ENCODE measurements at places on chromosomes 1 and 21.

GRCh38 chr1:6614019-6614928 lies 743 bp downstream of the PHF13 start:
- peak; percentile 41 for DNase-seq
- peaks cover 14% of the 10 kb centered on the region for H3K4me1 ChIP-seq
- H3K27ac ChIP-seq = no peak overlapping the region
- H3K27me3 ChIP-seq = peaks cover 5% of the 10 kb centered on the region
- H3K36me3 ChIP-seq = peaks cover 23% of the 10 kb centered on the region

GRCh38 chr1:205316161-205316566 lies 5.4 kb downstream of the NUAK2 start:
- no peak for DNase-seq
- H3K36me3 ChIP-seq = peaks cover 11% of the 10 kb centered on the region
- H3K27ac ChIP-seq = no peak overlapping the region
- H3K27me3 ChIP-seq = peaks cover 28% of the 10 kb centered on the region
- H3K4me1 ChIP-seq = peaks cover 61% of the 10 kb centered on the region

GRCh38 chr1:223142795-223143536 lies at the start of gene TLR5:
TLR5 (minus strand) TSS chr1:223143248; CDS start chr1:223113031, 30,217 bp downstream.
- H3K4me1 ChIP-seq = peaks cover 9% of the 10 kb centered on the region
- H3K27me3 ChIP-seq = peaks cover 7% of the 10 kb centered on the region
- H3K36me3 ChIP-seq = no peaks in the 10 kb centered on the region
- H3K4me3 ChIP-seq = peak within 1 kb of the TSS; percentile 66
- peak within 1 kb of the TSS; percentile 16 for H3K27ac ChIP-seq

- peaks cover 25% of the 10 kb centered on the region for H3K27me3 ChIP-seq
- H3K27ac ChIP-seq = no peak overlapping the region
- peaks cover 14% of the 10 kb centered on the region for H3K4me1 ChIP-seq
These were observed 16.7 kb downstream of the CNR2 start for GRCh38 chr1:23896491-23896890.

GRCh38 chr1:157315544-157315943 lies 177.3 kb upstream of the ETV3 start:
- H3K27ac ChIP-seq = no peak overlapping the region
- no peaks in the 10 kb centered on the region for H3K4me1 ChIP-seq
- H3K27me3 ChIP-seq = no peaks in the 10 kb centered on the region
- H3K36me3 ChIP-seq = no peaks in the 10 kb centered on the region
- no peak overlapping the region for H3K4me3 ChIP-seq
- no peak for DNase-seq

DNA sequence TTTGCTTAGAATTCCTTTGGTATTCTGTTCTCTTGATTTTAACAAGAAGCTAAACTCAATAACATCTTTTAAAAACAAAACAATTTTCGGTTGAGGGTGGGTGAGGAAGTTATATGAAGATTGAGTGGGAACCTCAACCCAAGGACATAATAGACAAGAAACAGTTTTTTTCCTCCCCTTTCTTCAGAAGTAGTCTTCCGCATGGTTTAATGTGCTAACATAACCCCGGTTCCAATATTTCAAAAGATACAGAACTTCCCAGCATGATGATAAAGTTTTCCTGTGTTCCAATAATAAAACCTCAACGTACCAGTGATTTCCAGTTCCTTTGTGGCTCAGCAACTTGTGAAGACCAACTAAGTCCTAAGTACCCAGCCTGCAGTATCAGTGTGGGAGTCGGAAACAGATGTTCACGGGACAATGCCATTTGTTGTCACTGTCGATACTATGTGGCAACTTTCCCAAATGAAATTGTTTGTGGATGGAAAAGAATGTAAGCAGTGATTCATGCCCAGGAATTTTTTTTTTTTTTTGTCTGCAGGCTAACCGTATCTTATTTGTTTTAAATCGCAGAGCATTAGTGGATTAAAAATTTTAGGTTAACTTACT lies 48.5 kb downstream of the NR5A2 start:
- DNase-seq = no peak
- H3K4me3 ChIP-seq = no peak overlapping the region
- H3K27ac ChIP-seq = no peak overlapping the region
- peaks cover 37% of the 10 kb centered on the region for H3K27me3 ChIP-seq
- H3K4me1 ChIP-seq = no peaks in the 10 kb centered on the region
- no peaks in the 10 kb centered on the region for H3K36me3 ChIP-seq

- no peak for DNase-seq
- H3K4me3 ChIP-seq = no peak overlapping the region
- no peak overlapping the region for H3K27ac ChIP-seq
These were observed 11.7 kb upstream of the CD48 start for GRCh38 chr1:160723332-160723731.

DNA sequence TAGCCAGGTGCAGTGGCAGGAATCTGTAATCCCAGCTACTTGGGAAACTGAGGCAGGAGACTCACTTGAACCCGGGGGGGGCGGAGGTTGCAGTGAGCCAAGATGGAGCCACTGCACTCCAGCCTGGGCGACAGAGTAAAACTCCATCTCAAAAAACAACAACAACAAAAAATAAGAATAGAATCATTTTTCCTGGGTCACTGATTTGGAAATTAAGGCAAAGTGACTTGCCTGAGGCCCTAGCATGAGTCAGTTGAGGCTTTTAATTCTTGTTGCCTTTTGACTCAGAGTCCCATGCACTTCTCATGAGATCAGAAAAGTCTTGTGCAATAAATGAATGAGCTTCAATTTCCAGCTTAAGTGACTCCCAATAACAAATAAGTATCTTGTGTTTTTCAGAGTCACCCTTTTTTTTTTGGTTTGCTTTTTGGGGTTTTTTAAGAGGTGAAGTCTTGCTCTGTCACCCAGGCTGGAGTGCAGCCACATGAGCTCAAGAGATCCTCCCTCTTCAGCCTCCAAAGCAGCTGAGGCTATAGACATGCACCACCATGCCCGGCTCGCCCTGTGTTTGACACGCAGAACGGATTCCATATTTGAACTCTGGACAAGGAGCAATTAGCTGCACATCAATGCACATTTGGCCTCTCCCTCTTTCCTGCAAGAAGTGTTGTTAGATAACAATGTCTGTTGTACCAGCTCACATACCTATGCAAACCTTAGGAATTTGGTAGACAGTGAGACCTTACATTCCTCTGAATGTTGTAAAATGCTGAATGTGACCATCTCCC lies 3.4 kb upstream of the PLEKHM2 start:
- DNase-seq = no peak
- no peaks in the 10 kb centered on the region for H3K27me3 ChIP-seq
- H3K4me3 ChIP-seq = peak overlapping the region; percentile 30
- peaks cover 18% of the 10 kb centered on the region for H3K4me1 ChIP-seq
- H3K27ac ChIP-seq = peak overlapping the region; percentile 24
- peaks cover under 1% of the 10 kb centered on the region for H3K36me3 ChIP-seq

- no peaks in the 10 kb centered on the region for H3K4me1 ChIP-seq
- no peak for DNase-seq
- H3K27me3 ChIP-seq = peaks cover 9% of the 10 kb centered on the region
- H3K4me3 ChIP-seq = no peak overlapping the region
- H3K36me3 ChIP-seq = no peaks in the 10 kb centered on the region
- H3K27ac ChIP-seq = no peak overlapping the region
These were observed 152.0 kb upstream of the GRIK3 start for GRCh38 chr1:37186246-37186756.

GRCh38 chr1:229536982-229537381 lies 21.5 kb downstream of the ABCB10 start:
- no peak overlapping the region for H3K4me3 ChIP-seq
- no peak overlapping the region for H3K27ac ChIP-seq
- peaks cover 8% of the 10 kb centered on the region for H3K4me1 ChIP-seq
- H3K27me3 ChIP-seq = no peaks in the 10 kb centered on the region
- no peak for DNase-seq

GRCh38 chr21:32802954-32803353 lies 31.4 kb upstream of the PAXBP1 start:
- H3K27ac ChIP-seq = no peak overlapping the region
- H3K36me3 ChIP-seq = no peaks in the 10 kb centered on the region
- DNase-seq = no peak
- peaks cover 26% of the 10 kb centered on the region for H3K4me1 ChIP-seq

- no peak overlapping the region for H3K4me3 ChIP-seq
- H3K27ac ChIP-seq = no peak overlapping the region
- DNase-seq = no peak
- peaks cover 17% of the 10 kb centered on the region for H3K27me3 ChIP-seq
- peaks cover 17% of the 10 kb centered on the region for H3K4me1 ChIP-seq
These were observed 6.4 kb upstream of the GPR157 start for GRCh38 chr1:9135073-9135836.

DNA sequence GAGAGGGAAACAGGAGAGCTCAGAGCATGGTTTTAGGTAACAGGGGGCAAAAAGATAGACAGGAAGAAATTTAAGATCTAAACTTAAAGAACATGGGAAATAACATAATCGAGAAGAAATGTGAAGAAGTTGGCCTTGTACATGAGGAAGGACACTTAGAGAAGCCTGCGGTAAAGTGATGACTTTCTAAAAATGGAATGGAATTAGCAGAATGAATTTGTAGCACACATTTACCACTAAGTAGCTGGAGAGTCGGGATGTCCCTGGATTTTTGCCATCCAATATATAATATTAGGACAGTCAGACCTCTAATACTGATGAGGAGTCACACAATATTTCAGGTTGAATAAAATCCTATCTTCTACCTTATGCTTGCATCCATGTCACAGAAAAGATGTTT lies 77.7 kb upstream of the C1orf87 start:
- no peak overlapping the region for H3K4me3 ChIP-seq
- no peaks in the 10 kb centered on the region for H3K4me1 ChIP-seq
- no peaks in the 10 kb centered on the region for H3K36me3 ChIP-seq
- H3K27me3 ChIP-seq = no peaks in the 10 kb centered on the region

DNA sequence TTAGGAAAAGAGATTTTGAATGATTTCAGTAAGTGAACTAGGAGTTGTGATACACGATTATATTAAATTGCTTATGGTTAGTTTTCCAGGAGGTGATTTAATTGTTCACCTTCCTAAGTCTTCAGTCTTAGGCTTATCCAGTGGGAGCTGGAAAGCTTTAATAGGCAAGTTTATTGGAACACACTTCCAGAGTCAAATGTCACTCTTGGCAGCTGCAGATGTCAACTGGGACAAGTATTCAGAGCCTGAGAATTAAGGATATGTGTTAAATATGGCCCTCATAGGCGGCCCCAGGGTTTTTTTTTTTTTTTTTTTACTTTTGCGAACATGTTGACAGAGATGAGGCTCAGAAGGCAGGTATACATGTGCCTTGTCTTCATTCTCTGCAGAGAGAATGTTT lies 29.2 kb downstream of the UCK2 start:
- H3K4me3 ChIP-seq = no peak overlapping the region
- peaks cover 75% of the 10 kb centered on the region for H3K4me1 ChIP-seq
- no peak overlapping the region for H3K27ac ChIP-seq
- H3K36me3 ChIP-seq = peaks cover 24% of the 10 kb centered on the region
- H3K27me3 ChIP-seq = no peaks in the 10 kb centered on the region
- no peak for DNase-seq

- H3K4me3 ChIP-seq = no peak overlapping the region
- H3K27ac ChIP-seq = no peak overlapping the region
- H3K4me1 ChIP-seq = no peaks in the 10 kb centered on the region
- no peak for DNase-seq
- H3K36me3 ChIP-seq = no peaks in the 10 kb centered on the region
These were observed 12.2 kb upstream of the ACADM start for GRCh38 chr1:75712306-75712705.

- no peak overlapping the region for H3K4me3 ChIP-seq
- no peaks in the 10 kb centered on the region for H3K36me3 ChIP-seq
- DNase-seq = no peak
- H3K4me1 ChIP-seq = no peaks in the 10 kb centered on the region
- H3K27ac ChIP-seq = no peak overlapping the region
These were observed 74.5 kb downstream of the C1orf21 start for GRCh38 chr1:184461321-184461720.

GRCh38 chr1:35555601-35556477 lies 1.4 kb downstream of the KIAA0319L start:
- peaks cover 38% of the 10 kb centered on the region for H3K4me1 ChIP-seq
- no peak for DNase-seq
- peak overlapping the region; percentile 76 for H3K27ac ChIP-seq
- H3K27me3 ChIP-seq = no peaks in the 10 kb centered on the region
- H3K4me3 ChIP-seq = peak overlapping the region; percentile 96

DNA sequence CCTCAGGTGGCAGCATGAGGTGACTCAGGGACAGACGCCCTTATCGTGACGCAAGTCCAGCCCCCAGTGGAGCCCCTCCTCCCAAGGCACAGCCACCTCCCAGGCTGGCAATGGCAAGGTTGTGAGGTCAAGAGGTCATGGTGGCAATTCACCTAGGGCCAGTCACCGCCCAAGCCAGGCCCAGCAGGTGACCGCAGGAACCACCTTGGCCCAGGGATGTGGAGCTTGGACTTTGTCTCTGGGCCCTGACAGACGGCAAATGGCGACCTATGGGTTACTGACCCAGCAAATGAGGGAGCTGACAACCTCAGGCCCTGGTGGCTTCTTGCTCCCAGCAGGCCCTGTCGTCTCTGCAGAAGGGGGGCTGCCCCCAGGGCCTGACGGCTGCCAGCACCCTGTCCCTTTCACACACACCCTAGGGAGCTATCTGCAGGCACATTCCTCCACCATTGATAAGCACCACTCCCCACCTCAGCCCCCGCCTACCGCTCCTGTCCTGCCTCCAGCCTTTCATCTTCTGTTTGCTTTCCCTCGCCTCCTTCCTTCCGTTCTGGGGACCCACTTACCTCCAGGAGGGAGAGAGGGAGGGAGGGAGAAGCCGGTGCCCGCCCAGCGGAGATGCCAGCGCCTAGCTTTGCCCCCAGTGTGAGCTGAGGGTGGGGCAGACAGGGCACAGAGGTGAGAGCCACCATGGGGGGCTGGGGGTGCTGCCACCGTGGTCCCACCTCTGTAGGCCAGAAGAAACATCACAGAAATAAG lies 12.1 kb downstream of the EPHA2 start:
- no peak overlapping the region for H3K4me3 ChIP-seq
- no peak for DNase-seq
- H3K36me3 ChIP-seq = no peaks in the 10 kb centered on the region
- H3K27ac ChIP-seq = no peak overlapping the region
- peaks cover 4% of the 10 kb centered on the region for H3K27me3 ChIP-seq

DNA sequence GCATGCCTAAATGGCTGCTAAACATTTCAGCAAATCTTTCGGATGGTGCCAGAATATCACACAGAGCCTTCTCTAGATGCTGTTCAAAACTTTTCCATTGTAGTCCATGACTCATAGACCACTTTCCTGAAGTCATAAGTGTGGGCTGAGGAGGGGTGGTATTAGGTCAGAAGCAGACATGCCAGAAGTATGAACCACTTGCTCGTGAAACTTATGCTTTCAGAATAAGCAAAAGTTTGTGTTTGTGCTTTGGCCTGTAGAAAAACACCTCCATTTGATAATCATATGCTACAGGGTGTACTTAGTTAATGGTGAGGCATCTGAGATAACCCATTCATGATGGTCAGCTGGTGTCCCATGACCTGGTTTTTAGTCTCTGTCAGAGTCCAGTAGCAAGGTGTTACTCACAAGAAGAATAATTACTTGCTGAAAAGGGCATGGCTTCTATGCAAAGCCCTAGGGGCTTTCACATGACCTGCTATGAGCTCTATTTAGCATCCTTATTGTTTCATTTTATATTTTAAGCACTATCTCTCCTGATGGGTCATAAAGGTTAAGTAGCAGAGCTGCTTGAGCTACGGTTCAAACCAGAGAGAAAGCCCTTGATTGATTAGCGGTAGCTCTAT lies 183.1 kb upstream of the IVNS1ABP start:
- peak overlapping the region; percentile 48 for H3K27ac ChIP-seq
- no peak for DNase-seq
- no peaks in the 10 kb centered on the region for H3K27me3 ChIP-seq
- H3K4me1 ChIP-seq = peaks cover 30% of the 10 kb centered on the region
- H3K4me3 ChIP-seq = no peak overlapping the region

GRCh38 chr1:193069748-193070385 lies 10.5 kb downstream of the RO60 start:
- H3K27ac ChIP-seq = no peak overlapping the region
- H3K36me3 ChIP-seq = peaks cover 41% of the 10 kb centered on the region
- H3K27me3 ChIP-seq = no peaks in the 10 kb centered on the region
- H3K4me1 ChIP-seq = peaks cover 38% of the 10 kb centered on the region
- H3K4me3 ChIP-seq = peak overlapping the region; percentile 28

All from activated T-helper 2 cell treated with anti-CD3 and anti-CD28 coated beads, Interferon-gamma antibody, Interleukin-2, Interleukin-4, amounts not matched to agents 10 μg/mL and 5 μg/mL and 100 μg/mL, durations not matched to agents 14 hours and 24 hours and 36 hours (primary cell).